ENCODE measurements at places on chromosomes 4 and X.

DNA sequence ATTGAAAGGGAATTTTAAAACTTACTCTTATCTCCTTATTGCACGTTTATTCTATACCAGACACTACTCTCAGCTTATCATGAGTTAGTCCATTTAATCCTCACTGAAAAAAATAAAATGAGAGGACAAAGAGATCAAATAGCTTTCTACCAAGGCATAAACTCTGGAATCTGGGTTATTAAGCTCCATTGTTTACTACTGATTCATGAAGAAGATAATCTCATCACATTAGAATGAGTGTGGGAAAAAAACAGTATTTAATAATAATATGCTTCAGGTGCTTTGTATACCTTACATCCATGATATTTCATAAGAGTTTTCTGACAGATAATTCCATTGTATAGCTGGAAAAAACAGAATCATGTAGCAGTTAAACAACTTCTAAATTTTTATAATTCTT lies 1092.6 kb downstream of the TECRL start:
- no peak for DNase-seq

DNA sequence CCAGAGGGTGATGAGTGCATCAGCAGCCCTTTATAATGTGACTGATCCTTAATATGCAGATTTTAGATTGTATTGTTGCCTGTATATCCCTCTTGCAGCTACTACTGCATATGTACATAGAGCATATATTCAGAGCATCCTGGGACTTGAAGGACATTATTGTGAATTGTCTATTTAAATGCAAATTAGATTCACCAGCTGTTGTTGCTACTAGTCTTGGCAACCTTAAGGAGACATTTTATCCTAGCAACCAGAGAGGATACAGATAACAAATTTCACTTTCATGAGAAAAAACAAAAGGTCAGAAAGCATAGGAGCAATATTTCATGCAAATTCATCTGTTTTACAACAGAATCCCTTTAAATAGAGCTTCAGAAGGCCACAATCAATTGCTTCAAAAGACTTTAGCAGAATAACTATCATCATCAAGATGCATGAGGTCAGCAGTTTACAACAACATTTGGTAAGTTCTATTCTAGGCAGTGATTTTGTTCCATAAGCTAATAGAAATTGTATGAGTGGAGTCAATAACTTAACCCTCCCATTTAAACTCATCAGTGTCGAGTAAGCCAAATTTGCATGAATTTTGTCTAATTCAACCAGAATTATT lies 148.6 kb downstream of the GC start:
- no peak for DNase-seq

- DNase-seq = no peak
Measured at GRCh38 chr4:147085781-147086180, 140.1 kb upstream of the TTC29 start.

GRCh38 chrX:129678614-129679195 lies 23.9 kb upstream of the APLN start:
- peak; percentile 30 for DNase-seq

- DNase-seq = no peak
Measured at GRCh38 chr4:185865901-185866328, 53.9 kb upstream of the SORBS2 start.

- DNase-seq = no peak
Measured at GRCh38 chr4:47374477-47374876, 89.0 kb downstream of the COMMD8 start.

DNA sequence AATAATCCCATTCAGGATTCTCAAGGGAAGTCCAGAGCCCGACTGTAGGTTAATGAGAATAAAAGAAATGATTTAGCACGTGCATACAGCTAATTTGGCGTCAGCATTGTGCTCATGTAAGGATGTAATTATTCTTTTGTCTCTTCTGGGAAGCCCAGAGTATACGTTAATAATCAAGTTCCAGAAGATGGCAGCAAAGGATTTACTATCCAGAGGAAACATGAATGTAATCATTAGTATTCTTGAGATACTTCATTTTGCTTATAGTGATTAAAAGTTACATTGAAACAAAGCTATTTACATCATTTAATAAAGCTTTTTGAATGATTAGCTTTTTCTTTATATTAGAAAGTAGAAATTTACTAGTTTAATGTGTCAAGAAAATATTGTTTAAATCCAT lies 27.1 kb upstream of the MAP9 start:
- DNase-seq = no peak

GRCh38 chrX:6849716-6850414 lies 297.6 kb upstream of the STS start:
- no peak for DNase-seq

GRCh38 chrX:118205421-118206395 lies 89.1 kb upstream of the KLHL13 start:
- DNase-seq = no peak

DNA sequence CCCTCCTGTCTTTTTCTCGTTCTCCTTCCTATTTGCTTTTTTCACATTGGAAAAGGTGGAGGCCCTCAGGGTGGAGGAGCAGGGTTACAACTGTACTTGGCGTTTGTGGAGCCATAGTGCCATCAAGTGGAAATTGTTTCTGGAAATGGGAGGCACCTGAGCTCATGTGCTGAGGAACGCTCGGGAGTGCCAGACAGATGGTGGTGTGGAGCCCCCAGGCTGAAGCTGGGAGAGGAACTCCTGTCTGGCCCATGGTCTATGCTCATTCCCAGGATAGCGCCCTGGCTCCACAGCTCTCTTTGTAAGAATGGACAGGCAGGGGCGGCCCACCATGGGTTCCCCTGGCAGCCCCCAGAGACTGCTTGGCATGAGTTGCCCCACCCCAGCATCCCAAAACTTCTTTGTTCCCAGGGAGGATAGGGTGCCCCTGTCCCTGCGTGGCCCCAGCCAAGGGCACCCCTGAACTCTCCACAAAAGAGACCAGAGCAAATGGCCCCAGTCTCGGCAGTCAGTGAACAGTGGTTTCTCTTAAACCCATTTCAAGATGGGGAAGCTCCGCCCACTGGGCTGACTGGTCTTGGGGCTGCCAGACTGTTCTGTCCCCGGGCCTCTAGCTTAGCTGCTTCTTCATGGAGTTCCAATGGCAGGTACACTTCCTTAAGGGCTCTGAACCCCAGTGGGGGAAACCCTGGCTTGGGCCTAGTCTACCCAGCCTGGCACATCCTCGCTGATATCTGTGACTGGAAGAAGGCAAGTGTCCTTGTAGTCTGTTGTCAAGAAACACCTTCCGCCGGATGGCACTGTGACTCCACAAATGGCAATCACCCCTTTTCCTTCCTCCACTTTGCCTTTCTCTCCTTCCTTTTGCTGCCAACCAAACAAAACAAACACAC lies 70.1 kb downstream of the NBDY start:
- no peak for DNase-seq

DNA sequence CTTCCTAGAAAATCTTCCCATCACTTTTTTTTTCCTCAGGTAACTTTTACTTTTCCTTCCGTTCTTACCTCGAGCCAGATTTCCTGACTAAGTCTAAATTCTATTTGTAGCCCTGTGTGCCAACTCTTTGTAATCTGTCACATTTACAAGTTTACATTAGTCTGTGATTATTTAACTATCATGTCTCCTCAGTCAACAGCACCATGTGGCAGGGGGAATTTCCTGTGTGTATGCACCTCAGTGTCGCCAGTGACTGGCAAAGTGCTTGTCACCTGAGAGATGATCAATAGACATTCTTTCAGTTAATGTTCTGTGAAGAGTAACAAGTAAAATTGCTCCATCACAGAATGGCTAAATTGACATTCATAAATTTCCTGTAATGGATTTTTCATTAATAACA lies 468.5 kb downstream of the PDGFC start:
- no peak for DNase-seq

- no peak for DNase-seq
Measured at GRCh38 chr4:165222651-165222994, 15.3 kb downstream of the KLHL2 start.

- DNase-seq = no peak
Measured at GRCh38 chr4:10655968-10656367, 28.6 kb downstream of the CLNK start.

DNA sequence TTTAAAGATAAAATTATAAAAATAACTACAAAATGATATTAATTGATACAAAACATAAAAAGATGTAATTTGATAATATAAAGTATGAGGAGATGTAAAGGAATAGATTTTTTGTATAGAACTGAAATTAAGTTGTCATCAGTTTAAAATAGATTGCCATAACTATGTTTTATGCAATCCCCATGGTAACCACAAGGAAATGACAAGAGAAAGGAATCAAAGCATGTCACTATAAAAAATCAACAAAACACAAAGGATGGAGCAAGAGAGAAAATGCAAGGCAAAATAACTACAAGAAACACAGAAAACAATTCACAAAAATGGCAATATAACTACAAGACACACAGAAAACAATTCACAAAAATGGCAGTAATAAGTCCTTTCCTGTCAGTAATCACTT lies 27.0 kb upstream of the GUCY2F start:
- DNase-seq = no peak

DNA sequence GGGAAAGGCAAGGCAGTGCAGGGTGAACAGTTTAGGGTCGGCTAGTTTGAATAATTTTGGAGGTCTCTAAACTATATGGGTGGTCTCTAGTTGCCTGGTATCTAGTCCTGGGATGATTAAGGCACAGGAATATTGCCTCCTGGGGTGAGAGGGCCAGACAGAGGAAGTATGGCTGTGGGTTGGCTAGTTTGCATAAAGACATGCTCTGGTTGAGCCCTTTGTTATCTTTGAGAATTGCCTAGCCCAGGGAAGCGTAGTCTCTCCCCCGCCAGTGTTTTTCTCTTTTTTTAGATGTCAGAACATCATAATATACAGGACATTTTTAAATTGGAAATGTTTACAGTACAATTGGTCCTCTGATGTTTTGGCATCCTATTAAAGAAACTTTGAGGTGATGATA lies 163.5 kb downstream of the PWWP3B start:
- DNase-seq = no peak

DNA sequence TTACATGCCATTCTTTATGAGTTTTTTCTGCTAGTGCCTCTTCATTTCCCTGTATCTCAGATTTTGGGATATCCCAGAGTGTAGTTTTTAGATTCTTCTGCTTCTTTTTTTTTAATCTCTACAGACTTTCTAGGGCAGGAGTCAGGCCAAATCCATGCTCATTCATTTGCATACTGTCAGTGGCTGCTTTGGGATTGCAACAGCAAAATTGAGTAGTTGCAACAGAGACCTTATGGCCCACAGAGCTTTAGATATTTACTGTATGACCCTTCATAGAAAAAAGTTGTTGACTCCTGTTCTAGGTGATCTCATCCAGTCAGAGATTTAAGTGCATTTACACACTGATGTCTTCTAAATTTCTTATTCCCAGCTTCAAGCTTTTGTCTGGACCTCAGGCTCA lies 35.3 kb downstream of the ARFIP1 start:
- no peak for DNase-seq

- DNase-seq = no peak
Measured at GRCh38 chrX:29315931-29316330, 728.7 kb downstream of the IL1RAPL1 start.

DNA sequence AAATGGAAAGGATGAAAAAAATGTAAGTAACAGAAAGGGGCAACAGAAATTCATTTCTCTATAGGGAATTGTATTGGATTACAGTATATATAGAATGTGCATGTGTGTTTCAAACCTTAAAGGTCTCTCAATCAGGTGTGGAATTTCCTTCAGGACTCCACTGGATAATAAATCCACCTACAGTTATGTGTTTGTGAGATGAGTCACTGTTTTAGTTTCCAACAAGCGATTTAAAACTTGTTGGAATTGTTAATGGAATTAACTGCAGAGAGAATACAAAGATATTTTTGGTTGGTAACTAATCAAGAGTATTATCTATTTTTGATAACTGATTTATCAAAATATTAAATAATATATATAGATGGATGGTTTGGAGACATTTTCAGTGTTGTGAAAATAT lies 32.8 kb downstream of the CEP44 start:
- no peak for DNase-seq

DNA sequence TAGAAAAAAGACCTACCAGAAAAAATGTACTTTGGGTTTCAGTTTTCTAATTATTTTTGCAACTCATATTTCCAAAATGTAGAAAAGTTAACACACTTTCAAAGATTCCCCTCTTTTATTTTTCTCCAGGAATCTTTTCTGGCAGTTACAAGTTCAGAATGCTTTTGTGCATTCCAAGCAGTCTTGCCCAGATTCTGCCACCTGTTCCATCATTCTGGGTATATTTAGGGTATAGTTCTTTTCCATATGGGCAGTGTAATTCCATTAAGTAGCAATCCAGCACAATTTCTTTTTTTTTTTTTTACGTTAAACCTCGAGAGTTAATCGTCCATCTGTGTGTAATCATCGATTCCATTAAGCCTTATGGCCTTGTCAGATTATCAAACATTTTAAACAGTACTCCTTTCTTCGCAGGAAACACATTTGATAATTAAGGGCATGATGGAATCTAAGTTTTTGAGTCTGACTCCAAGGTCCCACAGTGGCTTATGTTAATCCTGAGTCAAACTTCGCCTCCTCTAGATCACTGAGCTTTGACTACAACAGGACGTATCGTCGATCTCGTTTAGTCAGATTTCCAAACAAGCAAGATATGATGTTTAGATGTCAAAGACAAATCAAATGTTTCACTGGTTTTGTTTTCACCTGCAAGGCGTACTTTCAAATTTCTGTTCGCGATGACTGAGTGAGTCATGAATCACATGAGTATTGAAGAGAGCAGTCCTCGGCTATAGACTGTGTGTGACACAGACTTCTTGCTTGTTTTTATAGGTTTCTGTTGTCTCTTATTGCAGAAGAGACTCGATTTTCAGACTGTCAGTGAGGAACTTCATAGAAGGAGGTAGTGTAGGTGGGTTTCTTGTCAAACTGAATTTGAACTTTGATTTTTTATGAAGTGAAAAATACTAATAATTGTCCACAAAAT lies 118.9 kb upstream of the GK2 start:
- DNase-seq = no peak

- no peak for DNase-seq
Measured at GRCh38 chr4:139275281-139275735, 4.7 kb downstream of the MGARP start.

DNA sequence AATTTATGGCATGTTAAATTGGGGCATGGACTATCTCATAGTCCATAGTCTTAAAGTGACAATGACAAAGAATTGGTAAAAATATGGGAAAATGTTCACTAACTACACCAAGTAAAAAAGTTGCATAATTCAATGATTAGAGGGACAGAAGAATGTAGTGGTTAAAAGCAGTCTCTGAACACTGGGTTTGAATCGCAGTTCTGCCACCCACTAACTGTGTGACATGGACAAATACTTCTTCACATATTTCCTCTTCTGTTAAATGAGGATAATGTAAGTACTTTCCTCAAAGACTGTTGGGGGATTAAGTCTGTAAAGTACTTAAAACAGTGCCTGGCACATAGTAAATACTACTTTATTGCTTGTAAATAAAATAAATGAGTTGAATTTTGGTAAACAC lies 15.3 kb downstream of the COQ2 start:
- DNase-seq = no peak

Data from stimulated activated CD4-positive, alpha-beta T cell treated with anti-CD3 and anti-CD28 coated beads, Interleukin-4, amount 100 ng/mL, for 4 hours (primary cell).